ENCODE measurements at places on chromosomes 6 and 20.

- DNase-seq: no peak
Observed at GRCh38 chr6:106525107-106525881, 104.0 kb downstream of the RTN4IP1 start.

- no peak for DNase-seq
Observed at GRCh38 chr6:83071023-83071422, 3.6 kb downstream of the DOP1A start.

GRCh38 chr6:3370361-3371221 lies 86.3 kb downstream of the SLC22A23 start:
- DNase-seq: no peak

- DNase-seq: no peak
Observed at GRCh38 chr6:32081168-32081990, 27.8 kb downstream of the TNXB start.

DNA sequence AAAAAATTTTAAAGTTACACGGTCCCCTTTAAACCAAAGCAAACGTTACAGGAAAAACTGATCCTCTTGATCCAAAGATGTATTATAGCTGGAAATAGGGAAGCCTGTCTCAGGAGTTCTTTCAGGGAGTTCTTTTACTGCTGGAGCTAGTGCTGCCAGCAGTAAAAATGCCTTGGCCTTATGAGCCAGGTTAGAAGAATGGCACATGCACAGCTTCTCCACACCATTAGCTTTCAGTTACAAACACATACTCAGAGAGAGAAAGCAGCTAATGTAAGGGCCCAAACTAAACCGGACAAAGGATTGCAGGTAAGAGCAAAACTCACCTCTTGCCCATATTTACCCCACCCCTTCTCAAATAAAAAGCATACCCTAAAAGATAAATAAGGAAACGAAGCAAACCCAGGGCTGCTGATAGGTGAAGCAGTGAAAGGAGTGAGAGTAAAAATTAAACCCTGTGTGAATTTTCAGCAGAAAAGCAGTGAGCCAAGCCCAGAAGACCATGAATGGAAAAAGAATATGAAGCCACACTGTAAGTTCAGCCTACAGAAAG lies 19.0 kb downstream of the TBC1D20 start:
- DNase-seq: no peak

GRCh38 chr6:21173678-21174077 lies 419.9 kb upstream of the SOX4 start:
- DNase-seq: no peak

- no peak for DNase-seq
Observed at GRCh38 chr20:38715646-38716045, 8.6 kb upstream of the SLC32A1 start.

DNA sequence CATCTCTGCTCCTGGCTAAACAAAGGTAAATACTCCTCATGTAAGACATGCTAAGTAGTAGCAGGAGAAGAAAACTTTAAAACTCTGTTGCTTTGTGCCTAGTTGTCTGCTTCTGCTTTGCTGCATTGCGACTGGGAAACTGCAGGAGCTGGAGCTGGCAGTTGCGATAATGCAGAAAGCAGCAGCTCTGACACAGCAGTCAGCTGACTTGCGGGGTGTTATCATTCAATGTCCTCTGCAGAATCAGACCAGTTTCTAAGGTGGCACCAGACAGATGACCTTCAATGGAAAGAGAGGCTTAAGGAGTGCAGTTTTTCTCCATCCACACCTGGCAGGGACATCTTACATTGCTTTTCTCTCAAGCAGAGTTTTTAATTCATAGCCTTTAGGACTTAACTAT lies 69.9 kb upstream of the SOX4 start:
- DNase-seq: no peak

GRCh38 chr20:41631826-41632225 lies 13.6 kb upstream of the CHD6 start:
- DNase-seq: no peak

GRCh38 chr6:96939007-96939805 lies 14.7 kb downstream of the KLHL32 start:
- no peak for DNase-seq

GRCh38 chr6:149213829-149214228 lies 103.7 kb upstream of the TAB2 start:
- DNase-seq: no peak

- no peak for DNase-seq
Observed at GRCh38 chr6:88359530-88360202, 193.5 kb upstream of the CNR1 start.

DNA sequence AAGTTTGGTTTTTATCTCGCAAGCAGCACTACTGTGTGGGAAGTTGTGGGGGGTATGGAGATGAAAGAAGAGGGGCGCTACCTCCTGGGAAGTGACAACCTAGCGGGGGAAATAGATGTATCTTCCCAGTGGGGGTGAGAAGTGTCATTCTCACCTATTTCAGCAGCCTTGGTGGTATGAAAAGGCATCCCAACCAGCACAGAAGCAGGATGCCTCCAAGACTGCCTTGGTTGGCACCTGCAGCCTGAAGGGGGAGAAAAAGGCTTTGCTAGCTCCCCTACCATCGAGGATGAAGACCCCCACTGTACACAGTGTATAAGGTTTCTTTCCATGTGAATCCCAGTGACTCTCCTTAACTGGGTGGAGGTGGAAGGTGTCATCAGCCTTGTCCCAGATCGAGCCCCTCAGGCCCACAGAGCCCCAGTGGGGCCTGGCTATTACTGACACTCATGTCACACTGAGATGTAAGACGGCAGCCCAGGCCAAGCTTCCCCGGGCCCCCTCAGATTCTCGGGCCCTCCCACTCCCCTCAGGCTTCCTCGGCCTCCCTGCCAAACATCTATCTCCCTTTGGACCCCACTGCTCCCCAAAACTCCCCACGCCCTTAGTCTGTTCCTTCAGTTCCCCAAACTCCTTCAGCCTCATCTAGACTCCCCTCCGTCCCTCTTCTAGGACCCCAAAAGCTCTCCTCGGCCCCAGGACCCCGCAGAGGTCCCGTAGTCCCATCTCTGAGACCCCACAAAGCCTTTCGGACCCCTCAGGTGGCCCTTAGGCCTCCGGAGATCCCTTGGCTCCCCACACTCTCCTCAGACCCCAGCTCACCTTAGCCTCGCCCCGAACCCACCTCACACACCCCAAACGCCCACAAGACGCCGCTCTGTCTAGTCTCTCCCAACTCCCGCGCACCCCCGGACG lies 688 bp downstream of the COMMD7 start:
- DNase-seq: no peak

GRCh38 chr6:155782320-155782731 lies 326.7 kb upstream of the NOX3 start:
- DNase-seq: no peak

GRCh38 chr6:37170273-37171200 lies 585 bp downstream of the PIM1 start:
- peak; percentile 20 for DNase-seq

All from stimulated activated CD8-positive, alpha-beta memory T cell treated with anti-CD3 and anti-CD28 coated beads, Interleukin-2, amount 100 ng/mL, for 1 hour (primary cell).